ENCODE measurements at places on chromosomes 6 and 20.

DNA sequence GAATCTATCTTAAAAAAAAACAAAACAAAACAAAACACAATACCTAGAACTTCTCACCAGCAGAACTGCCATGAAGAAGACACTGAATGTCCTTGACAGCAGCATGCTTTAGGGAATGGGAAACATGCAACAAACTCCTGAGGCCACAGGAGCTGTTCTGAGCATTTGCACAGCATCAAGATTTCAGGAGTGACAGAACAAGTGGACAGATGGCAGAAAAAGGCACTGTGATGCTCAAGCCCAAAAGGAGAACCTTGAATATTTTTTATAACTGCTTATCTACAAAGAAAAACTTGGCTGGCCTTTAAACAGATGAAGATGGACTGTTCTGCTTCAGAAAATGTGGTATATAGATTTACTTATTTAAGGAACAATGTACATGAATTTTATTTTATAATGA, 158.9 kb downstream of the RALGAPA2 start:
- no peak for DNase-seq

- DNase-seq: no peak
Observed at GRCh38 chr6:11621119-11621518, 83.6 kb downstream of the TMEM170B start.

DNA sequence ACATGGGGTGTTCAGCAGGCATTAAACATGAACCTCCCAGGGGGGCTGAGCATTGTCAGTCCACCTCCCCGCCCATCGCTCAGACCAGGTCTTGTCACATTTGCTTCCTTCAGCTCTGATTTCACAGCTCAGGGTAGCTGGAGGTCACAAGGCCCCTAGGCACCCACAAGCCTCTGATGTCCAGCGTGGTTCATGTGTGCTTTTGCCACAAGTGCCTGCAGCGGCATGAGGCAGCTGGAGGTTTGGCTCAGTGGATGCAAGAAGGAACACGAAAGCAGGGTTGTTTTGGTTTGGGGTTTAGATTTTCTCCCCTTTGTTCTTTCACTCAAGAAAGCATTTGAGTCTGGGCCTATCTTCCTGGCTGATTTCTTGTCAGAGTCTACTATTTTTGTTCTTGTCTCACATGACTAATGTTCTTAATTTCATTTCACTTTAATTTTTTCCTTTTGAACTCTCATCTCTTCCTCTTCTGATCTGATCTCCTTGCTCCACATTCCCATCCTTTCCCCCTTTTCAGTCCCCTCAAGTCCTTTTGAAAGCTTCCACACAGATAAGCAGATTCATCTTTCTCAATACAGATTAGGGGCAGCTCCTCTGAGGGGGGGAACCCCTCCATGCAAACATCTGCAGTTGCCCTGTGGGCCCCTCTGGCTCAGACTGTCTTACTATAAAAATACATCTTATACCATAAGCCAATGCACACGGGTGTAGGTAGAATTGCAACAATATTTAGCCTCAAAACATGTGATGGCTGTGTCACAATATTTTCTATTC, 68.1 kb upstream of the CEP85L start:
- DNase-seq: no peak

GRCh38 chr20:22757424-22758183, 173.2 kb upstream of the FOXA2 start:
- no peak for DNase-seq

DNA sequence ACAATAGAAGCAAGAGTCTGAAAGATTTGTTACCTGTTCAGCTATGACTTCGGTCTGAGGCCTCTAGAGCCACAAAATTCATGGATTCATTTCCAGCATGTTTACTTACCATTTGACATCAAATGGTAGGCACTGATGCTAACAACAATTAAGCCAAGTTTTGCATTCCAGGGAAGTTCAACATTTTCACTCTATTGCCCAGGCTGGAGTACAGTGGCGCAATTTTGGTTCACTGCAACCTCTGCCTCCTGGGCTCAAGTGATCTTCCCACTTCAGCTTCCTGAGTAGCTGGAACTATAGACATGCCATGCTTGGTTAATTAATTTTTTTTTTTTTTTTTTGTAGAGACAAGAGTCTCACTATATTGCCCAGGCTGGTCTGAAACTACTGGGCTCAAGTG, 114.1 kb upstream of the SGK1 start:
- no peak for DNase-seq

- peak; percentile 18 for DNase-seq
Observed at GRCh38 chr6:39342692-39343395, 20.3 kb upstream of the KCNK16 start.

- no peak for DNase-seq
Observed at GRCh38 chr6:43876602-43877001, 106.6 kb downstream of the VEGFA start.

DNA sequence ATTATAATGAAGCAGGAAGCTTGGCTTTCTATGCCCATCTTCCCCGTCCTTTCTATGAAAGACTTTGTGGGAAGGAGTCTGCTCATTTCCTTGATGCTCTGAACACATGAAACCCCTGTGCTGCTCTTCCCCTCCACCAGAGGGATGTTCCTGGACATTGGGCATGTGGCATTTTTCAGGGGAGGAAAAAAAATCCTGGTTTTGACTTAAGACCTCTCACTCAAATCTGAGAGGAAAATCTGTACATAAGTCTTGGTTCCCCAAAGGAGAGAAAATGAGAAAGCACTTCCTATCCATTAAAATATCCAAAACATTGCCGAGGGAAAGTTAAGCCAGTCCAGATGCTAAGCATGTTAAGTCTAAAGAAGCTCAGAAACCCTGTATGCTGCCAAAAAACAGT, 393.0 kb downstream of the PAX1 start:
- DNase-seq: no peak

- no peak for DNase-seq
Observed at GRCh38 chr6:80142586-80142985, 36.1 kb downstream of the BCKDHB start.

- DNase-seq: no peak
Observed at GRCh38 chr6:120116343-120116742, 766.8 kb upstream of the MAN1A1 start.

DNA sequence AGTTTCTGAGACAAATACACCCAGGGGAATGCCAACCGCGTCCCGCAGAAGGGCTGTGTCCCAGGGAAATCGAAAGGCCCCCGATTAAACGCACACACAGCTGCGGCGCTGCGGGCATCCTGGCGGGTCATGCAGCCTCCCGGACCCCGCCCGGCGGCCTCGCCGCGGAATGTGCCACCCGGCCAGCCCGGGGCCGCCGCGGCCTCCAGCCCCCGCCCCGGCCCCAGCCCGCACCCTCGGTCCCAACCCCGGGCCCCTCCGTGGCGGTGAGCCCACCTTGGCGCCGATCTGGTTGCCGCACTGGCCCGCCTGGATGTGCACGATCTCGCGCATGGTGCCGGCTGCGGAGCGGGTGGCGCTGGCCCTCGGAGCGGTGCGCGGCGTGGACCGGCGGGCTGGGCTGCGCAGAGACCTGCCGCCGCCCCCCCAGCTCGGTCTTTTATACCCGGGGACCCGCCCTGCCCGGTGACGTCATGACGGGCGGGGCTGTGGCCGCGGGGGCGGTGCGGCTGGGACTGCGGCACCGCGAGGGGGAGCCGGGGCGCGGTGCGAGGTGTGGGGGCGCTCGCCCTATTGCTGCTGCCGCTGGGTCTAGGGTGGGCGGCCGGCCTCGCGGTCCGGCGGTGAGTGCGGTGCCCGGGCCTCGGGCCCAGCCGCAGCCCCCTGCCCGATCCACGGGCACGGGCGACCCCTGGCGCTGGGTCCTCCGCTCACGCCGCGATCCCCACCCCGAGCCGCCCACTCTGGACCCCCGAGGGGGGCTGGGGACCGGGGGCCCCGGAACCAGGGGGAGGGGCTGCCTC, at the start of gene TUBB2A:
TSS of gene TUBB2A (minus strand) at position 414 of the 803 bp plus-strand sequence. CDS start at position 333, 81 bp downstream.
- DNase-seq: peak; percentile 91

DNA sequence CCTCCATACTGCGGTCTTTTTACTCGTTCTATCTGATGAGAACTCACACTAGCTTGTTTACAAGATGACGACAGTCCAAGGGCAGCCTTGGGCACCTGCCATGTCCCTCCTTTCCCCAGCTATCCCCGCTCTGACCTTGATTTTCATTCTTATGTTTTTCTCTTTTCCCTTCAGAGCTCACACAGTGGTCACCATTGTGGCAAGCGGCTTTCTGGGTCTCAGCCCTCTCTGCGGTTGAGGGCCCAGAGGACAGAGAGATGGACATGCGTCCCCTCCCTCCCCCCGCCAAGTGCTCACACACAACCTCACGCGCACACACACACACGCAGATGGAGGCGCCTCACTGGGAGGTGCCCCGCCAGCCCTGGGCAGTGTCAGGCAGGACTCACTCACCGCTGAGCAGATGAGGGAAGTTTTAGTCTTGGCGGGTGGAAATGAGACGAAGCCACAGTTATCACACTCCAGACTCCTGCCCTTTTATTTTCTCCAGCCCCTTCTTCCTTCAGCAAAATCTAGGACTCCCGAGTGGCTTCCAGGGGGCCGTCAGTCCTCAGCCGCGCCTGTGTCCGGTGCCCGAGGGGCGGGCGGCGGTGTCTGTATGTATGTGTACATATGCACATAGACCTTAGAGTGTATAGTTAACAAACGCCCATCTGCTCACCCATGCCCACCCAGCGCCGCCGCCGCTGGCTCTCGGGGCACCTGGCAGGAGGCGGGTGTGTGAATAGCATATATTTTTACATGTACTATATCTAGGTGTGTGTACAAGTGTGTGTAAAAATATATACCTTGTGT, 13.8 kb upstream of the MYL9 start:
- DNase-seq: no peak

GRCh38 chr20:23251779-23252178, 98.8 kb upstream of the NXT1 start:
- DNase-seq: no peak

DNA sequence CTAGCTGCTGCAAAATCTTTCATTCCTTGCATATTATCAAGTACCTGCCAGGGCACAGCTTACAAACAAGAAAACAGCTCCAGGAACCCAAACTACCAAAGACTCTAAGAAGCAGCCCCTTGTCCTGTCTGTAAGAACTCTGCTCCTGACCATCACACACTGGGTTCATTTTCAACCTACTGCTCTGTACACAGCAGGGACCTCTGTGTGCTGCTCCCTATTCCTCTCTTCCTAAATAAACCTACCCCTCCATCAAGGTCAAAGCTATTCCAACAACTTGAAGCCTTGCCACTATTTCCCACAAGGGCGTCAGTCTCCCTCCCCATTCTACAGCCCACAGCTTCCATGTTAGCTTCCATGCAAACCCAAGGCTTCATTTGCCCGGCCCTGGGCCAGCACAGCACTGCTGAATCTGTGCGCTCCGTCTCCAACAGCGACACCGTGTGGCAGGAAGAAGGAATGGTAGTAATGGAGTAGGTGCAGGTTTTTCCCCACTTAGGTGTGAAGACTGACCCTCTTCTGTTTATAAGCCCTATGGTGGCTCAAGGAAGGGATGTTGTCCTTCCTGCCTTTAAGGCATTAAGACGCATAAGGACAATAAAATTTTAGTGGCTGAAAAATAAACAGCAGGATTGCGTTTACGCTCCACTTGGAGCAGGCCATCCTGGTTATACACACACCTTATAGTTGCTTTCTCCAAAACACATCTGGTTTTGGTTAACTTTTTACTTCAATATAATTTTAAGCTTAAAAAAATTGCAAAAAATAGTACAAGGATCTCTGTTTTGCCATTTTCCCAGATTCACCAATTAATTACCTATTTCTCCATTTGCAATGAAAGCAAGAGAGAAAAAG, 115.2 kb upstream of the NXT1 start:
- no peak for DNase-seq

DNA sequence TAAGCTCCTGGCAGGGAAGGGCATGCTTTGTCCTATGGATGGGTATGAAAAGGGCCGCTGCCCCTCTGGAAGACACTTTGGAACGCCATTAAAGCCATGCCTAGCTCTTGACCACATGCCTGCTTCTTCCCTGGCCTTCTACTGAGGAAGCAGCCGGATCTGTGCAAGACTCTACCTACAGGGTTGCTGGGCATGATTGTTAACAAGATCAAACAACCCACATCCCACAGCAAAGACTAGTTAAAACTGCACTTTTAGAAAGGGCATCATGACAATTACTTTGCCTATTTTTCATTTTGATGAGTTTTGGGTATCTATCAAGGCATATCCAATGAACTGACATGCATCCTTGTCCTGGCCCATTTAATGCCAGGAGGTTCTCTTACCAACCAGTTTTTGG, 25.5 kb downstream of the NSFL1C start:
- DNase-seq: no peak

DNA sequence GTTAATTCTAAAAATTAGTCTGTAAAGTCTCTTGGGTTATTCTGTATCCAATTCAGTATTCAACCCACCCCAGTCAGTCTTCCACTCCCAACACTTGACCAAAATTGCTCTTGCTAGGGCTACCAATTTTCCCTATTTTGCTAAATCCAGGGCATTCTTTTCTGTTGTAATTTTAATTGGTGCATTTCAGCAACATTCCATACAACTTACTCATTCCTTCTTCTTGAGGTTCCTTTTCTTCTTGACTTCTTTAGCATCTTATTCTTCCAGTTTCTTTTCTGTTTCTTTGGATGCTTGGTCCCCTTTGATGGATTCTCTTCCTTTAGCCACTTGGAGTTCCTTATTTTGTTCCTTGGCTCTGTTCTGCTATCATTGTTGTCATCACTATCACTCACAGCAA, 11.2 kb upstream of the GRM1 start:
- no peak for DNase-seq

DNA sequence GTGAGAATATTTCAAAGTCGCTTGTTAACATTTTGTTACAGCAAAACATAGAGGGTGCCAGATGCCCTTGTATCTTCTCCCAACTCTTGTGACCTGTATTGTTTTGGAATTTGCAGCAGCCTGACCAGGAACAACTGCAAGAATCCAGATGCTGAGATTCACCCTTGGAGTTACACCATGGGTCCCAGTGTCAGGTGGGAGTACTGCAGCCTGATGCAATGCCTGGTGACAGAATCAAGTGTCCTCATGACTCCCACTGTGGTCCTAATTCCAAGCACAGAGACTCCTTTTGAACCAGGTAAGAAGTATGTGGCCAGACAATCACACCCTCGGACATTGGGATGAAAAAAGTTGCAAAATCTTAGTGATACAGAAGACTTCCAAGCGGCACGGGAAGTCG, 79.6 kb upstream of the MAP3K4 start:
- DNase-seq: no peak

DNA sequence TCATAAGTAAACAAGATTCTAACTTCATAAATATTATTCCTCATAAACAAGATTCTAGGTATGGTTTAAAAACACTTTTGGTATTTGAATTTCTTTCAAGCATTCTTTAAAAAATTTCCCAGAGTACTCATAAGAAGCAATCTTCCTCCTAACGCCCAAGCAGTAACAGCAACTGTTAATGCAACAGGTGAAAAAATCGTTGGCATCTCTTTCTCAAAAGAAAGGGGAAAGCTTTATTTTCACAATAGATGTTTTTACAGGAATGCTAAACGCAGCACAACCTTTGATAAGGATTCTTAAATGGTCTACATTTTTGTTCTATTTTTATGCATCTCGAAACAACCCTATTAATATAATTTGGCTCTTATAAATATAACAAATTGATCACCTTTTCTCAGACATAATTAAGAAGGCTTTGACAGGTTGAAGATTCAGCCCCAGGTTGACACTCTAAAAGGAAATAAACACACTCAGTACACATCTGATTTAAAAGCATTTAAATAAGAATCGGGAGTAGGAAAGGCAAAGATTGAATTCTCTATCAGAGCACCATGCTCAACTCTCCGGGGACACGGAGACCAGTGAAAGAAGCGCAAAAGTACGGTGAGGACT, 634 bp downstream of the AHI1 start:
- DNase-seq: no peak

Data from activated B cell treated with CpG ODN at 0.5 μM for 24 hours (primary cell).